PC-3 (cell line): ENCODE measurements at places on chromosomes 1 and 21.

DNA sequence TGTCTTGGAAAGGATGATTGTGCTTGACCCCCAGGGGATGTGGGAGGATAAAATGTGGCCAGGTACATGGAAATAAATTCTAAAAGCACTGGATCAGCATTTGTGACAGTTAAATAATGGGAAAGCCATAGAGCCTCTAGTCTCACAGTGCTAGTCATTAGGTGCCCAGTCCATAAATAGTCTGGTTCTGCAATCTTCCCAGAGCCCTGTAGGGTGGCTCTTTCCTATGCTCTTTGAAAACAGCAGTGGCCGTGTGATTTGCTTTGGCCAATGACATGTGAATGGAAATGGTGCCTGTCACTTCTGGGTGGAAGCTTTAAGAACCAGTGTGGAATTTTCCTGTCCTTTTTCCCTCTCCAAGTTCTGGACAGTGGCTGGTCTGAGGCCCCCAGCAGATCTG, 113.2 kb downstream of the TRABD2B start:
- no peak overlapping the region for H3K4me3 ChIP-seq
- DNase-seq: no peak
- no peaks in the 10 kb centered on the region for H3K36me3 ChIP-seq
- H3K4me1 ChIP-seq: peaks cover under 1% of the 10 kb centered on the region; the same call in 1 of the 2 replicates
- no peak overlapping the region for H3K27ac ChIP-seq
- no peaks in the 10 kb centered on the region for H3K27me3 ChIP-seq

GRCh38 chr21:38095220-38095619, 161.6 kb upstream of the KCNJ15 start:
- DNase-seq: no peak
- peaks cover 38% of the 10 kb centered on the region for H3K27me3 ChIP-seq
- no peak overlapping the region for H3K4me3 ChIP-seq
- H3K27ac ChIP-seq: no peak overlapping the region
- no peaks in the 10 kb centered on the region for H3K4me1 ChIP-seq

GRCh38 chr1:192225266-192225665, 67.0 kb downstream of the RGS18 start:
- no peaks in the 10 kb centered on the region; the same call in 1 of the 2 replicates for H3K4me1 ChIP-seq
- no peaks in the 10 kb centered on the region for H3K27me3 ChIP-seq
- no peak for DNase-seq
- H3K4me3 ChIP-seq: no peak overlapping the region

GRCh38 chr1:240152611-240153297, 61.1 kb downstream of the FMN2 start:
- peaks cover 9% of the 10 kb centered on the region for H3K4me1 ChIP-seq
- no peak overlapping the region for H3K27ac ChIP-seq
- DNase-seq: peak; percentile 25
- H3K36me3 ChIP-seq: no peaks in the 10 kb centered on the region
- H3K4me3 ChIP-seq: no peak overlapping the region

DNA sequence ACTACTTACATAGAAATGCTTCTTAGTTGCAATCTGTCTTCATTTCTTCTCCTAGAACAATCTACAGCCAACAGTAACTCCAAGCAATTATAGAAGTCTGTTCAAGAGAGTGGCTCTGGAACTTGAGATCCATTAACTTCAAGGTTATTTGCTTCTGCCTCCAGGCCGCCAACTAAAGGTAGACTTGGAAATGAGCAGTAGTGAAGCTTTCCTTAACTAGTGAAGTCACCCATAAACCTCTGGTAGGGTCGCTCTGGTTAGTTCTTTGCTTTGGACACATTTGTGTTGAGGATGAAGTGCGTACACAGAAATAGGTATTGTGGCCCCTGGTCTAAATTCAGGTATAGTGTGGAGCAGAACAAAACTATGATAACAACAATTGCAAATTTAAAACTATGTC, 809.9 kb upstream of the RGS18 start:
- H3K4me3 ChIP-seq: no peak overlapping the region
- no peaks in the 10 kb centered on the region for H3K36me3 ChIP-seq
- H3K4me1 ChIP-seq: no peaks in the 10 kb centered on the region
- no peak overlapping the region for H3K27ac ChIP-seq
- no peak for DNase-seq
